H1 (cell line): ENCODE measurements at places on chromosomes 7 and 10.
A peak's percentile ranks its signal among the peaks of the same experiment; 100 is the strongest.

GRCh38 chr10:116742367-116743265, at the start of gene HSPA12A:
HSPA12A (minus strand) TSS chr10:116742566; CDS start chr10:116742469, 97 bp downstream.
- H3K36me3 ChIP-seq: no peaks in the 10 kb centered on the region
- DNase-seq: no peak
- H3K27ac ChIP-seq: no peak within 1 kb of the TSS
- H3K4me3 ChIP-seq: peak within 1 kb of the TSS; percentile 54

DNA sequence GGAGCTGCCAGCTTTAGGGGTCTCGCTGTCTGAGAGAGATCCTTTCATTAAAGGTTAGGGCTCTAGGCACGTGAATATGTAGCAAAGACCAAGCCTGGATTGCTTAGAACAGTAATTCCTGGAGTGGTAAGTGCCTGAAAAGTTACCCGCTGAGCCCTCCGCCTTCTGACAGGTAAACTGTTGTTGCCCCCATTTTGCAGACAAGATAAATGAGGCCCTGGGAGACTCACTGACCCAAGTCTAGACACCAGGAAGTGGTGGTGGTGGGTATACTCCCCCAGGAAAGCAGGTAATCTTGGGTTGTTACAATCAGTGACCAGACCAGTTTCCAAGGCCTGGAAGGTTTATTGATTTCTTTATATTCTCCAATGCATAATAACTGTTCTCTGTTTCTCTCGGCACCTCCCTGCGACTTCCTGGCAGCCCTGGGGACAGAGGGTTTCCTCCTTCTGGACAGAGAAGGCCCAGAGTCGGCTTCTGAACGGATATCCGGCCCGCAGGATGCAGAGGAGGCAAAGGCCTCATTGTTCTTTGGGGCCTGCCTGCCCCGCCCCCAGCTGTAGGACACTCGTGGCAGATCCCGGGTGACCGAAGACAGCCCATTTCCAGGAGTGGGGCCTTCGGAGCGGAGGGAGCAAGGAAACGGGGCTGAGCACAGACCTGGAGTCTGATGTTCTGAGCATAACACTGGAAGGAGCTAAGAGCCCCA, 1.3 kb upstream of the GRK5 start:
- H3K4me1 ChIP-seq: peaks cover 5% of the 10 kb centered on the region
- H3K4me3 ChIP-seq: no peak overlapping the region; the same call in 1 of the 2 replicates
- H3K36me3 ChIP-seq: no peaks in the 10 kb centered on the region
- no peak overlapping the region for H3K27ac ChIP-seq

- peaks cover 79% of the 10 kb centered on the region for H3K27me3 ChIP-seq
- H3K4me1 ChIP-seq: peaks cover 35% of the 10 kb centered on the region
- H3K36me3 ChIP-seq: no peaks in the 10 kb centered on the region
- no peak for DNase-seq
- H3K4me3 ChIP-seq: 0 out of 2 replicates have a peak overlapping the region, but pooled peaks have one; percentile 5
Observed at GRCh38 chr10:129966889-129967578, 3.0 kb upstream of the EBF3 start.

DNA sequence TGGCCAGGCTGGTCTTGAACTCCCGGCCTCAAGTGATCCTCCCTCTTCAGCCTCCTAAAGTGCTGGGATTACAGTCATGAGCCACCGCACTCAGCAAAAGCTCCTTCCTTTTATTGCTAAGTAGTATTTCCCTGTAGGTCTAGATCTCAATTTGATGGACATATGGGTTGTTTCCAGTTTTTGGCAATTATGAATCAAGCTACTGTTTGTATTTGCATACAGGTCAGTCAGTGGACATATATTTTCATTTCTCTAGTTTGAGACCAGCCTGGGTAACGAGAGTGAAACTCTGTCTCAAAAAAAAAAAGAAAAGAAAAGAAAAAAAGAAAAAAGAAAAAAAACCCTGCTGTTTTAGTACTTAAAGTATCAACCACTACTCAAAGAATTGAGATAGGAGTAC, 6.4 kb upstream of the PRKRIP1 start:
- no peak overlapping the region for H3K4me3 ChIP-seq
- H3K27ac ChIP-seq: no peak overlapping the region
- no peaks in the 10 kb centered on the region for H3K27me3 ChIP-seq
- no peaks in the 10 kb centered on the region for H3K4me1 ChIP-seq
- H3K36me3 ChIP-seq: no peaks in the 10 kb centered on the region
- no peak for DNase-seq

GRCh38 chr7:46152696-46153095, 231.6 kb upstream of the IGFBP3 start:
- no peaks in the 10 kb centered on the region; the same call in 1 of the 2 replicates for H3K36me3 ChIP-seq
- H3K27me3 ChIP-seq: no peaks in the 10 kb centered on the region
- no peak for DNase-seq
- H3K4me1 ChIP-seq: no peaks in the 10 kb centered on the region
- no peak overlapping the region for H3K27ac ChIP-seq

DNA sequence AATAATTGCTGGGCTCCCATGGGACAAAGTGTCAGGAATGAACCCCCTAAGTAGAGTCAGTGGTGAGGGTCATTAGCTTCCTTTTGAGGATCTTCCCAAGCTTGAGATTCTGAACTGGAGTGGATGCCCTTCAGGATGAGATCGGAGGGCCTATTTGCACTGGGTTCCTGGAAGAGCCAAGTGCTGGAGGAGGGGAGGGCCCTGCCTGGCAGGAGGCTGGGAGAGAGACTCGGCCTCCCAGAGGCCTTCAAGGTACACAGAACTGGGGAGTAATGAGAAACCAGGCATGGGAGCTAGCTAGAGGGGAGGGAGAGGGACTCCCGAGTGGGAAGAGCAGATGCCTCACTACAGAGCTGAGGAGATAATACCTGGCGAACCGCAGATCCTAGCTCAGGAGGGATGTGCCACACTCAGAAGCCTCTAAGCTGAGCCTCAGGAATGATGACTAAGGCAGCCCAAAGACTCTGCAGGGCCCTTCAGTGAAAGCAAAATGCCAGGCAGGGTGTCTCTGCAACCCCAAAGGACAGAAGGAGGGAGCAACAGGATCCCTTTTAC, 9.4 kb downstream of the PDAP1 start:
- H3K4me3 ChIP-seq: no peak overlapping the region
- peaks cover 66% of the 10 kb centered on the region for H3K36me3 ChIP-seq
- H3K27ac ChIP-seq: no peak overlapping the region
- no peaks in the 10 kb centered on the region for H3K27me3 ChIP-seq
- no peak for DNase-seq

DNA sequence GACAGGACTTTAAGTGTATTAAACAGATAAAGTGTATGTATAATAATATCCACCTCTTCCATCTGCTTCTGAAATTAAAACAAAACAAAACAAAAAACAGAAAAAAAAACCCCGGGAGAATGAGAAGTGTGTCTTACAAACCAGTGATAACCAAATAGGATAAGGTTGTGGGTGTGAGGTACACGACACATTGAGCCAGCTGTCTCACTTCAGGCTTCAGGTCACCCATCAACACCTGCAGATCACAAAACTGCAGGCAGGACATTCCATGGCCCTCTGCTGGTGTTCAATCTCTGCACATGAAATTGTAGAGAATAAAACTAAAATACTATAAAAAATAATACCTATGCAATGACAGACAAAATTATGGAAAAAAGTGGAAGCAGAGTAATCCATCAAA, 339.9 kb downstream of the SFMBT2 start:
- no peaks in the 10 kb centered on the region for H3K36me3 ChIP-seq
- H3K27me3 ChIP-seq: no peaks in the 10 kb centered on the region
- DNase-seq: no peak
- no peak overlapping the region for H3K27ac ChIP-seq

- H3K4me1 ChIP-seq: peaks cover 11% of the 10 kb centered on the region
- H3K4me3 ChIP-seq: no peak overlapping the region
- no peaks in the 10 kb centered on the region for H3K36me3 ChIP-seq
- no peaks in the 10 kb centered on the region for H3K27me3 ChIP-seq
- no peak for DNase-seq
Observed at GRCh38 chr10:113060201-113061053, 110.4 kb downstream of the TCF7L2 start.

DNA sequence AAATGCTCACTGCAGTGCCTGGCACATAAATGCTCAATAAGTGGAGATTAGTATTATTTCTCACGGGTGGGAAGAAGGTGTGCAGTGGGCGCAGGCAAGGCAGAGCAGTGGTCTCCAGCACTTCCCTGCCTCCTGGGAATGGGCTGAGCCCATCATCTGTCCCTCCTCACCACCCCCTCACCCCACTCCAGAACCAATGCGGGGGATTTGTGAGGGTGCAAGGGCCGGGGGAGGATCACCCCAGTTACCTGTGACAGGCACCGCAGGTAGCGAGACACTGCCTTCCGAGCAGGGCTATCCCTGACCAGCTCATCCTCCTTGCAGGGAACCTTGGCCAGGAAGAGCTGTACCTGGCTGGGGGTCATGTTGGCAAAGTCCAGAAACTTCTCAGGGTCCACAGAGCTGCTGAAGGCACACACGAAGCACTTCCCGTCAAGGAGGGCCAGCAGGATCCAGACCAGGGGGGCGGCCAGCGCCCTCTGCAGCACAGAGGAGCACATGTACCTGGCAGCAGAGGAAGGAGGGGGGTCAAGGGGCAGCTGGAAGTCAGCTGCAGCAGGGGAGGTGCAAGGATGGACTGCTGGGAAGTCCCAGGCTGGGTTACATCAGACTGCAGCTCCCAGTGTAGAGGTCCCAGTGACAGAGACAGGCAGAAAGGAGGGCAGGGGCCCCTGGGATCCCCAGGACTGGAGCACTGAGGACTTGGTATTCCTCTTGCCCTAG, 2.8 kb downstream of the CALHM3 start:
- H3K4me3 ChIP-seq: no peak overlapping the region
- H3K27me3 ChIP-seq: no peaks in the 10 kb centered on the region
- no peaks in the 10 kb centered on the region for H3K36me3 ChIP-seq
- DNase-seq: no peak
- no peak overlapping the region for H3K27ac ChIP-seq

DNA sequence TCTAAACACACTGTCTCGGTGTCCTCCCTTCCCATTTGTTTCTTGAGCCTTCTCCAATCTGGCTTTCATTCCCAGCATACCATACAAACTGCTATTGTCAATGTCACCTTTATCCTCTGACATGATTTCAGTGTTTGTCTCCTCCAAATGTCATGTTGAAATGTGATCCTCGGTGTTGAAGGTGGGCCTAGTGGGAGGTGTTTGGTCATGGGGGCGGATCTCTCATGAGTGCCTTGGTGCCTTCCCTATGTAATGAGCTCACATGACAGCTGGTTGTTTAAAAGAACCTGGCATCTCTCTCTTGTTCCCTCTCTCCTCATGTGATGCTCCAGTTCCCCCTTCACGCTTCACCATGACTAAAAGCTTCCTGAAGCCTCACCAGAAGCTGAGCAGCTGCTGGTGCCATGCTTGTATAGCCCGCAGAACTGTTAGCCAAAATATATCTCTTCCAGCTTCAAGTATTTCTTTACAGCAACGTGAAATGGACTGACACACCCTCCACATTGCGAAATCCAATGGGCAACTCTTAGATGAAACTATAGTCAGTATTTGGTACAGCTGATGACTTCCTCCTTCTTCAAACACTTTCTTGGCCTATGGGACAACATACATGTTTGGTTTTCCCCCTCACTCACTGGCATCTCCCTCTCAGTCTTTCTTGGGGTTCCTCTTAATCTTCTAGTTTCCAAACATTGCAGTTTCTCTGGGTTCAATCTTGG, 27.8 kb downstream of the RNLS start:
- no peak overlapping the region for H3K27ac ChIP-seq
- DNase-seq: no peak
- no peaks in the 10 kb centered on the region for H3K36me3 ChIP-seq
- no peaks in the 10 kb centered on the region for H3K27me3 ChIP-seq

DNA sequence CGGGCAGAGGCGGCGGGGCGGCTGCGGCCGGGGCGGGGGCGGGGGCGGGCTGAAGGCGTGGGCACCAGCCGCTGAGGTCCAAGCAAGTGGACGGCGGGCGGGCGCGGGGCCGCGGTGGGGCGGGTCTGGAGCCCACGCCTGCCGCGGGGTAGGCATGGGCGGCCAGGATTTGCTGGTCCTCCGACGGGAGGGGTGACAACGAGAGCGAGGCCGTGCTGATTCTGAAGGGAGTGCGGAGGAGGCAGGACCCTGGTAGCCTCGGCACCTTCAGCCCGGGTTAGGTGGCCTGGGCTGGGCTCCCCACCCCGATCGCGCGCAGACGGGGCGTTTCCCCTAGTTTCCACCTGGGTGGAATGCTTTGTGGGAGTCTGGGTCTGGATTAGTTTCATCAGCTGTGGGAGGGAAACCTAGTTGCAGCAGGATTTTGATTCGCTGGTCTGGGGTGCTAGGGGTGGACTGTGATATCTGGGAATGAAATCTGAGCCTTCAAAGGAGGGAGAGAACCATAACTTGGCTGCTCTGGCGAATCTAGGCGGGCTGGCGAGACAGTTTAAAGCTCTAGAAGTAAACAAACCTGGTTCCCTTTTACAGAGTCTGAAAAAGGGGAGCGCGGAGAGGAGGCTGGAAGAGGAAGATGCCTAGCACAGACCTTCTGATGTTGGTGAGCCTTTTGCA, 609 bp downstream of the SGPL1 start:
- peak overlapping the region; percentile 34; the same call in 1 of the 2 replicates for H3K27ac ChIP-seq
- no peak for DNase-seq
- no peaks in the 10 kb centered on the region for H3K4me1 ChIP-seq

- peak overlapping the region; percentile 8; the same call in 1 of the 2 replicates for H3K27ac ChIP-seq
- no peak for DNase-seq
- H3K27me3 ChIP-seq: no peaks in the 10 kb centered on the region
- H3K4me3 ChIP-seq: no peak overlapping the region
- H3K4me1 ChIP-seq: no peaks in the 10 kb centered on the region
Observed at GRCh38 chr7:158655931-158656441, 48.6 kb downstream of the NCAPG2 start.

DNA sequence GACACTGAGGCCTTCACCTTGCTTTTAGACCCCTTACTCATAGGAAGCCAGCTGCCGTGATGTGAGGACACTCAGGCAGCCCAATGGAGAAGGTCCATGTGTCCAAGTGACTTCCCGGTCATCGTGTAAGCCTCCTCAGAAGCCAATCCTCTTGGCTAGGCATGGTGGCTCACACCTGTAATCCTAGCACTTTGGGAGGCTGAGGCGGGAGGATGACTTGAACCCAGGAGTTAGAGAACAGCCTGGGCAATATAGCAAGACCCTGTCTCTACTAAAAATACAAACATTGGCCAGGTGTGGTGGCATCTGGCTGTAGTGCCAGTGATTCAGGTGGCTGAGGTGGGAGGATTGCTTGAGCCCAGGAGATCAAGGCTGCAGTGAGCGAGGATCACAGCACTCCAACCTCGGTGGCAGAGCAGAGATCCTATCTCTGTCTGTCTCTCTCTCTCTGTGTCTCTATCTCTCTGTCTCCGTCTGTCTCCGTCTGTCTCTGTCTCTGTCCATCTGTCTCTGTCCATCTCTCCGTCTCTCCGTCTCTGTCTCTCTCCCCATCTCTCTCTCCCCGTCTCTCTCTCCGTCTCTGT, 27.8 kb downstream of the KPNA7 start:
- no peak overlapping the region for H3K27ac ChIP-seq
- no peak overlapping the region for H3K4me3 ChIP-seq
- H3K27me3 ChIP-seq: no peaks in the 10 kb centered on the region
- H3K36me3 ChIP-seq: no peaks in the 10 kb centered on the region
- no peak for DNase-seq
